ENCODE measurements at places on chromosomes 3 and 15.

- DNase-seq = no peak
Observed at GRCh38 chr3:114686621-114687020, 392.8 kb downstream of the TIGIT start.

GRCh38 chr3:194532591-194532990, 45.8 kb upstream of the ATP13A3 start:
- no peak for DNase-seq

DNA sequence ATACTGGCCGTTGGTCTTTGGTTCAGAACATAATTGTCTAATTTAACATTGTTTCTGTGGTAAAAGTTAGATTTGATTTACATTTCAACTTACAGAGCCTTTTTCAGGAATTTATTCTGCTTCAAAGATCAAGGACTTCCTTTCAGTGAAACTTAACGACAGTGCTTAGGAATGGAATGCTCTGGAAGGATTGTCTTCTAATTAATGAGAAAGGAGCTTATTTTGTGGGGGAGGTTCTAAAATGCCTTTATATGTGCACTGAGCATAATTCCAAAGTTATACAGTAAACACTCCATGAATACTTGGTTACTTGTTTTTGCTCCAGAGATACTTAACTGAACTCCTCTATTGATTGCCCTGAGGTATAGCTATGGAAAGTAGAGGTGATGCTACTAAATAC, 75.7 kb downstream of the CACNA1D start:
- DNase-seq = no peak

- DNase-seq = no peak
Observed at GRCh38 chr3:159879146-159879545, 109.5 kb upstream of the IL12A start.

GRCh38 chr3:150762662-150763121, 277 bp downstream of the SIAH2 start:
- DNase-seq = no peak

GRCh38 chr3:152444029-152444641, 175.4 kb downstream of the MBNL1 start:
- no peak for DNase-seq

- DNase-seq = no peak
Observed at GRCh38 chr15:40333922-40334492, 6.7 kb downstream of the CCDC9B start.

DNA sequence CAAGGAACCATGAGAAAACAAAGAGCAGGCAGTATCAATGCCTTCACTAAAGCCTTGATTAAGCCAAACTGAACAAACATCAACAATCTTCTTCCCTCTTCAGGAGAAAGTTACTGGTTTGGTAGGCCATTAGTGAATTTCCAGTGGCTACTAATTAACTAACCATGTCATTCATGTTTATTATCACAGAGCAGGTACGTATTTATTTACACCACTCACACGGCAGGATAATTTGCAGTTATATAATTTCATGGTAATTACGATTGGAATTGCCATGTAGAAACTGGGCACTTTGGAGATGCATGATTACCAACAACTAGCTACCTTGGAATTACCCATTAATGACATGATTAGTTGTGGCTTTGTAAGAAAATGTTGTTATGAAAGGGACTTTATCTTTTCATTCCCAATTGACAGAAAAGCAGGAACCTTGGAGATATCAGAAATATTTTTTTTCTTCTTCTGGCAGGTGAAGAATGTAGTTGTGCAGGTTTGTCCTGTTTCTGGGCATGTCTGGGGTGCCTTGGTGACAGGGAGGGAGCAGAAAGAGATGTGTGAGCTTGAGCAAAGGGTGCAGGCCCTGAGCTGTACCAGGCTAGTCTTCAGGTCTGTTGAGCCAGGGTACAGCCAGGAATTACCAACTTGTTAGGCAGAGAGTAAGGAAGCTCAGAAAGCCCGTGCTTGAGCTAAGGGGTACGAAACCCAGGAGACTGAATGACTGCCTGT, 310.7 kb downstream of the RORA start:
- no peak for DNase-seq

GRCh38 chr3:178475062-178475461, 61.2 kb upstream of the KCNMB2 start:
- DNase-seq = no peak

DNA sequence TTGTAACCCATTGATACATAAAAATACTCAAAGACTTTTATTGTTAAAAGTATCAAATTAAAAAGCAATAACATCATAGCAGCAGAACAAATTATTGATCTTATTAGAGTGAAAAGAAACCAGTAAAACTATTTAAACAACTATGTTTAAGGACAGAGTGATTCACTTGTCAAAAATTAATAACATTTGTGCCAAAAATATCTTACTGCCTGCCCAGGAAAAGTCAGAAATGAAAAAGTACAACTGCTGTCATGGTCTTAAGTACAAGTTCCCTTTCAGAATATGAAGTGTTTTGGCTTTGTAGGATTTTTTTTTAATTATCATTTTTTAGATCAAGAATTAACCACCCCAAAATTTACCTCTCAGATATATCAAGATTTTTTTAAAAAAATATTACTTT, 3.4 kb downstream of the IFT57 start:
- DNase-seq = no peak

DNA sequence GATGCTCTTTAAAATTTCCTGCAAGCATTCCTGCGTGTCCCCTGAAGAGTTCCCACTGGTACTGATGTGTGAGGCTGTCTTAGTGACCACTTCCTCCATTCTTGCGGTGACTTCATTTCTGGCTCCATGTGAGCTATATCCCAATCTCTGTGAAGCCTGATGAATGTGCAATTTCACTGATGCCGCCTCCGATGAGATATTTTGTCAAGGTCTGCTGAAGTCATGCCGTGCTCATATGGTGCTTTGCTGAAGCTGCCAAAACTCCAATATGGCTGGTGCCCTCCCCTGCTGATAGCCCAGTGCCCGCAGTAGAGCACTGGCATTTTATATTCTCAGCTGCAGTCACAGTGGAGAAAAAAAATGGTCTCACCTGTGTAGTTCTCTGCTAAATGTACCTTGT, 271.5 kb downstream of the EFHB start:
- DNase-seq = no peak

- DNase-seq = no peak
Observed at GRCh38 chr3:185658504-185658912, 72.4 kb downstream of the SENP2 start.

DNA sequence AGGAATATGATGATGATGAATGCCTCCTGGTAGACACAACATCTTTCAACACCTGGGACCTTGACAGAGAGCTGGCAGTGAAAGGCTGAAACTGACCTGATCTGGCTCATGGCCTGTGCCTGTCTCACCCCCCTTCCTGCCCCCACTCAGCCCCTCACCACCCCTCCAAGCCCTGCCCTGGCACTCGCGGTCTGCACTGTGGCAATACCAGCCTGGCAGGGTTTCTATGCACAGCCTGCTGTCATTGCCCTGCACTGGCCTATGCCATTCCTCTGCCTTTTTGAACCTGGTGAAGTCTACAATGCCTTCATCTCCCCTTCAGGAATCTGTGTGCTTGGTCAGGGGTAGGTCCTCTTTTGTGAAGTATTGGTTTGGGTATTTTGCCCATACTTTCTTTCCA, 56.5 kb downstream of the ACAD9 start:
- DNase-seq = no peak

- no peak for DNase-seq
Observed at GRCh38 chr3:152322756-152323155, 54.0 kb downstream of the MBNL1 start.

DNA sequence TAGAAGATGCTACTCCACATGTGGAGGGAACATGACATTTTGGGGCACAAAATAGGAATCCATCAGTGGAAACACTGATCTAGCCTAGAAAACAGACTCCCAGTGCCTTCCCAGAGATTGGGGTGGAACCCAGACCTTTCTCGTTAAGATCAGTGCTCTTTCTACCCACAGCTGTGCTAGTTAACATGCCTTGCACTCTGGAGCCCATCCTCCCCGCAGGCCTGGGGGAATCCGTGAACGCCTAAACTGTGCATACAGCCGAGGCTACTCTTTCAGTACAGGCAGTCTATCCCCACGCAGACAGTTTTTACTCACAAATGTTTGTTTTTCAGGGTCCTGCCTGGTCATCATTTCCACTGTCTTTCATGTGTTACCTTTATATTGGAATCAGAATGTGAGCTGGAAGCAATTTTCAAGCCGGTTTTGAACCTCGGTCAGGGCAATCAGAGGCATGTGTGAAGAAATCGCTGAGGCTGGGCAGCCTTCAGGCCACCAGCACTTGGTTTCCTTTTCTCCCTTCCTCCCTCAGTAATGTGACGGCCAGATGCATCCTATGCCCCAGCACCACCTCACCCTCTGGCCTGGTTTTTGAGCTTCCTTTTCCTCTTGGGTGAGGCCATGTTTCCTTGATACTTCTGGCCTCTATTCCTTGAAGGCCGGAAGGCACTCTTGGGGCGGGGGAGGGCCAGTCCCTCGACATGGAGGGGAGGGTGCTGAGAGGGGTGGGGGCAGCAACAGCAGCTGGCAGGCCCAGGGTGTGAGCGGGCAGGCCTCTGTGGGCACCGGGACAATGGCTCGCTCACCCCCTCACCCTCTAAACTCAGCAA, 123.6 kb upstream of the GALNT15 start:
- DNase-seq = no peak

GRCh38 chr3:120049881-120050539, 44.2 kb downstream of the GSK3B start:
- DNase-seq = no peak

- DNase-seq = no peak
Observed at GRCh38 chr3:197539651-197540051, 16.1 kb downstream of the BDH1 start.

DNA sequence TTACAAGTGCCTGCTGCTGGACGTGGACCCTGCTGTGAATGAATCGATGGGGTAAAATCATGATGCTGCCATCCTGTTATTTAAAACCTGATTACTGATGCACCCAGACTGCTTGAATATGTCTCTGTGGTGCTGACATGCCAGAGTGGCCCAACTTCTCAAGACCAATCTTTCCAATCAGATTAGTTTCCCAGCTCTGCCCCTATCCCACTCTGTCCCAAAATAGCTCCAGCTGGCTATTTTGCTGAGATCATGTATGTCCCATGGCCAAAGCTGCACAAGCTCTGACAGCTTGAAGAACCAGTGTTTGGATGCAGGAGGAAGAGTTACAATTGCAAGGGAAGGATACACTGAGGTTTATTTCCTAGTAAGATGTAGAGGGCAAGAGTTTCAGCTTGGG, 153.6 kb downstream of the TMEM108 start:
- no peak for DNase-seq

- DNase-seq = no peak
Observed at GRCh38 chr3:51581524-51581923, 43.0 kb downstream of the RAD54L2 start.

- DNase-seq = no peak
Observed at GRCh38 chr3:170437696-170438407, 19.2 kb downstream of the CLDN11 start.

- no peak for DNase-seq
Observed at GRCh38 chr3:62404321-62404720, 31.0 kb upstream of the FEZF2 start.

- DNase-seq = no peak
Observed at GRCh38 chr3:12178091-12178820, 19.5 kb upstream of the TIMP4 start.

GRCh38 chr3:157816896-157817295, 289.3 kb downstream of the SHOX2 start:
- no peak for DNase-seq

DNA sequence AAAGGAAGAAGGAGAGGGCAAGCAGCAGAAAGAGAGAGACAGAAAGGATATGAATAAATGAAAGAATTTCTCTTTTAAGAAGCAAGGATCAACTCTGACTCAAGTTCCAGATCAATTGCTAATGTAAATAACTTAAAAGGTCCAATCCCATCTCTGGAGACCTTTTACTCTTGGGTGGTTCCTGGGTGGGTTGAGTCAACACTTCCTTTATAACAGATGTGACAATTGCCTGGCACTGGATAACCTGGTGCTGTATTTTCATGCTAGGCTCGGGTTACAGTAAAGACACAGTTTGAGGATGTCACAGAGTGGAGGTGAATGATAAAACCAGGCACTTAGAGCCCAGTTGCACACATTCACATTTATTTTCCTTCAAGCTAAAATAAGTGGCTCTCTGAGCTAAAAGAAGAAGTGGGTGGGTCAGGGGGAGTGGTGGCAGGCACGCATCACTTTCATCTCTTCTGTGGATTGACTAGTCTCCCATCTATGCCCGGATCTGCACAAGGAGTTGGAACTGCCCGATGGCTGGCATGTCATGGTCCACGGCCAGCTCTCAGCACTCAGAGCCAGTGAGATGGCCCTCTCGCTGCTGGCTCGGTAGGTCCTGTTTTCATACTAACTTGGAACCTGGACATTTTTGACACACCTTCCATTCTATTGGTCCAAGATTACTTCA, 465.8 kb downstream of the FOXP1 start:
- no peak for DNase-seq

DNA sequence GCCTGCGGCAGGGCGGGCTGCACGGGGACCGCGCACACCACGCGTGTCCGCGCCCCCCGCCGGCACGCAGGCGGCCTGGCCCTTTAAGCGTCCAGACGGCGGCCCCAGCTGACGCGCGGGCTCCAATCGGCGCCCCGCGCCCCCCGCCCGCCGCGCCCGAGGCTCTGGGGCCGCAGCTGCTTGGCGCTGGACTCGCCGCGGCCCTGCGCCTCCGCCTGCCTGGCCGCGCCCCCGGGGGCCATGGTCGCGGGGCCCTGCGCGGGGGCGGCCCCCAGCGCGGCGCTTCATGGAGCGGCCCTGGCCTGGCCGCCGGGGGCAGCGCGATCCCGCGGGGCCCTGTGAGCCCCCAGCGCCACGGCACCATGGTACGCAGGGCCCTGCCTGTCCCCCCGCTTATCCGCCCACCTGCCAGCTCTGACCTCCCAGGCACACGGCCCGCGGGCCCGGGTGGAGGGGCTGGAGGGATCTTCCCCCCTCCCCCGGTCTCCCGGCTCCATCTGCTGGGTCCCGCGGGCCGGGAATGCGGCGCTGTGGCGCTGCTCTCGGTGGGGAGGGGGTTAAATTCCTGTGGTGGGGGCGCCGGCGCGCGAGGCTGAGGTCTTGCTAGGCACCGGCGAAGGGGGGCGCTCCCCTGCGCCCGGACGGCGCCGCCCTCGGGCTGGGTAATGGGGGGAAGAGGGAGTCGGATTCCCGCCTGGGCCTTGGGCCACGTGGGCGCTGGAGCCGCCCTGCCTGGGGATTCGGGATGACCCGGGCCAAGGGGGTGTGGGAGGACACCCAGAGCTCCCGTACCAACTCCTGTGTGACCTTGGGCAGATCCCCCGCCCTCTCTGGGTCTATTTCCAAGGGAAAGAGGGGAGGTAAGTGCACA, 1.1 kb downstream of the ZBTB47 start:
- no peak for DNase-seq

GRCh38 chr15:85589851-85590250, 204.9 kb downstream of the KLHL25 start:
- no peak for DNase-seq

- DNase-seq = no peak
Observed at GRCh38 chr3:141147657-141148056, 84.0 kb upstream of the PXYLP1 start.

All from NCI-H1092 (cell line).